ENCODE measurements at places on chromosomes 4 and X.

- no peak for DNase-seq
Measured at GRCh38 chr4:3418029-3418762, 23.6 kb upstream of the HGFAC start.

DNA sequence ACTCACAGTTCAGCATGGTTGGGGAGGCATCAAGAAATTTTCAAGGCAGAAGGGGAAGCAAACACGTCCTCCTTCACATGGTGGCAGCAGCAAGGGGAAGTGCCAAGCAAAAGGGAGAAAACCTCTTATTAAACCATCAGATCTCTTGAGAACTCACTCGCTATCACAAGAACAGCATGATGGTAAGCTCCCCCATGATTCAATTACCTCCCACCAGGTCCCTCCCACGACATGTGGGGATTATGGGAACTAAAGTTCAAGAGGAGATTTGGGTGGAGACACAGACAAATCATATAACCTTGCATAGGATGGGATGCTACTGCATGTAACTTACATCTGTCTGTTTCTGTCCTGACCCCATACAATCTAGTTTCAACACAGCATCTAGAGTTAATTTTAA, 511.8 kb upstream of the ARX start:
- no peak for DNase-seq

DNA sequence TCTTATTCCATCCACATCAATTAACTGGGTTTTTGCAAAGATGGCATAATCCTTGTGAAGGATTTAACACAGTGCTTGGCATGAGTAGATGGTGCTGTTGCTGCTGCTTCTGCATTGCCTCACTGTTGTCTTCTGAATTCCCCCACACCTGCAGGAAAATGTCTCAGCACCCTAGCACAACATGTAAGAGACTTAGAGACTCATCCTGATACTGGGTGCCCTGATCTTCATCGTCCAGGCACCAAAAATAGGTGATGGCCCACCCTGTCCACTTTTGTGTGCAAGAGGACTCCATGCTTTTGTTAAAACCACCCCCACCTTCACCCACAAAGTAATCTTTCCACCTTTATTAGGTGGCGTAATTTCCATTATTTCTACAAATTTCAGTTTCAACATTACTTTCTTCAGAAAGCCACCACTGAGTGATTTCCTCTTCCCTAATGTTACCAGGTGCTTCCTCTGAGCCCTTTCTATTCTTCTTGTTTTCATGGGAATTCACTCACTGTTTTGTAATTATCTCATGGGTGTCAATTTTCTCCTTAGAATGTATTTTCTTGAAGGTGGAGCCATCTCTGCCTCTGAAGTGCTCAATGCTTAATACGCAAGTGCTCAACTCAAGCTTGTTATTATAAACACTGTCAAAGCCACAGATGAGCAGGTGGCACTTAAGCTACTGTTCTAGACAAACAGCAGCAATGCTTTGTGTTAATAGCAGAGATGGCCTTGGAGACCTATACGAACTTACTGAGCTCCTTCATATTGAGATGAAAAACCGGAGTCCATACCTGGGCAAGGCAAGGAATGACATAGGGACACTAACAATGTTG, 89.5 kb downstream of the HS3ST1 start:
- DNase-seq = no peak

- DNase-seq = peak; percentile 8
Measured at GRCh38 chrX:110317061-110317819, 645 bp downstream of the AMMECR1 start.

- no peak for DNase-seq
Measured at GRCh38 chr4:41656572-41657520, 91.7 kb downstream of the PHOX2B start.

- DNase-seq = no peak
Measured at GRCh38 chrX:47583240-47583861, 1.1 kb downstream of the TIMP1 start.

DNA sequence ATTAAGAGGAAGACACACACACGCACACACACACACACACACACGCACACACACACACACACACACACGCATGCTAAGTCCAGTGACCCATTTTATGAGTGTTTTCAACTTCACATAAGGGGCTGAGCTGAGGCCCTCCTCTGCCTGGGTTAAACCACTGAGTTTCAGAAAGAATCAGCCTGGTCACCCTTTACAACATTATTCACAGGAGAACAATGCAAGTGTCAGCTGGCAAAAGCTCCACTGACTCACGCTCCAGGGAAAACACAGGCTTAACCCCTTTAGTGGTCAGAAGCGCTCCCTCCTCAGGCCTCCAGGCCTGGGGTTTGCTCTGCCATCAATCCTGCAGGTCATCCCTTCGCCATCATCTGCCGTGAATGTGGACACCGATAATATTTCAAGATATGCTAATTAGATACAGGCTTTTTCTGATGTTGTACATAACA, 46.9 kb downstream of the ACOX3 start:
- no peak for DNase-seq

DNA sequence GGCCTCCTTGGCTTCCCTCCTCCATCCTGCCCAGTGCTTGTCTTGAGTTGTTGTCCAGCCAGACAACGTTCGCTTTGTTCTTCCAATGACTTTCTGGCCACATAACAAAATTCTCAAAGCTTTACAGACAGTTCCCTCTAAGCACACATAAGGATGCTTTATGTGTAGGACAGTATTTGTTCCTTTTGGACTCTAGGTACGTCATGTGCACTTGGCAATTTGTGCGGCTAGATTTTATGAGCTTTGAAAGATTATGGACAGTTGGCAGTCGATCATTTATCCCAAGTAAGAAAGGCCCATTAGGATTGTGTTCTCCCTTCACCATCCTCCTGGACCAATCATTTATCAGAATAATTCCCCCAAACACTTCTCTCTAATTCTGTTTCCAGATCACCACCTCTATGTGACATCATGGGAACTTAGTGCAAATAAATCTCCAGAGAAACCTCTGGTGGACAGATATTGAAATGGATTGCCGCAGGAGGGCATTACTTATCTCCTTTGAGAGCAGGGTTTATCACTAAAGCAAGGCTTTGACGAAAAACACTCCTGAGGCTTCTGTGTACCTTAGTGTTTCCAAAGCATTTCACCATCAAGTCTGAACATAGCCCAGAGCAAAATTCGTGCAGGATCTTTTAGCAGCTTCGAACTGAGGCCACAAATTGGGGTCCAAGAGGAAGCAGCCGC, 77.4 kb upstream of the BMPR1B start:
- no peak for DNase-seq

- DNase-seq = no peak
Measured at GRCh38 chrX:68675571-68675970, 28.1 kb downstream of the STARD8 start.

GRCh38 chr4:4225915-4226605, 669 bp downstream of the OTOP1 start:
- DNase-seq = no peak

GRCh38 chr4:57554556-57555092, 444.4 kb upstream of the IGFBP7 start:
- no peak for DNase-seq

DNA sequence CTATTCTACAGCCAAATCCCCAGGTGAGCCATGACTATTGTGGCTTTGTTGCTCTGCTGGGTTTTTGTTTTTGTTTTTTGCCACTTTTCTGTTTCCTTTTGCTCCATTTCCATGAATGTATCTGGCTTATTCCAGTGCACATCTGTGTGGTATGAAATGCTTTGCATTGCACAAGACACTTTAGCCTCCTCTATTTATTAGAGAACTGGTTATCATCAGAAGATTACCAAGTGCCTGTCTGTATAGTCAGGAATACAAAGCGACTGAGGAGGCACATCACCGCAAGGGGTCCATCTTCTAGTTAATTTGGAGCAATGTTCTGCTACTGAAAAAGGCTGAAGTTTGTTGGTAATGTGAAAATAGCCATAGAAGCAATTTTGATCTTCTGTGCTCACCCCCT, 120.8 kb downstream of the DCLK2 start:
- no peak for DNase-seq

DNA sequence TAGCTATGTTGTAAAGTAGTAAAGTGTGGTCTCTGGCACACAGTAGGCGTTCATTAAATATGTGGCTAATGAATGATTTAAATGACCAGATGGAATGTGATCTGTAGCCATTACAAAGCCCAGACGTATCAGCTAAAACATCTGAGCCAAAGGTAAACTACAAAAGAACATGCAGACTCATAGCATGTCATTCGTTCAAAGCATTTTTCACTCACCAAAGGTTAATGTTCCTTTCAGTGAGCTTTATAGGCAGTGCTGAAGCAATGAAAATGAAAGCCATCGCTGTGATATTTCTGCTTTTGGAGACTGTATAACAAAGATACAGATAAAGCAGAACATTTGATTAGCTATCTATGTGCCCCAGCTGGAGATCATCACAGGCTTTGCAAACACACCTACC, 50.5 kb downstream of the F9 start:
- no peak for DNase-seq

GRCh38 chr4:154559494-154560418, 3.1 kb upstream of the FGB start:
- DNase-seq = no peak

DNA sequence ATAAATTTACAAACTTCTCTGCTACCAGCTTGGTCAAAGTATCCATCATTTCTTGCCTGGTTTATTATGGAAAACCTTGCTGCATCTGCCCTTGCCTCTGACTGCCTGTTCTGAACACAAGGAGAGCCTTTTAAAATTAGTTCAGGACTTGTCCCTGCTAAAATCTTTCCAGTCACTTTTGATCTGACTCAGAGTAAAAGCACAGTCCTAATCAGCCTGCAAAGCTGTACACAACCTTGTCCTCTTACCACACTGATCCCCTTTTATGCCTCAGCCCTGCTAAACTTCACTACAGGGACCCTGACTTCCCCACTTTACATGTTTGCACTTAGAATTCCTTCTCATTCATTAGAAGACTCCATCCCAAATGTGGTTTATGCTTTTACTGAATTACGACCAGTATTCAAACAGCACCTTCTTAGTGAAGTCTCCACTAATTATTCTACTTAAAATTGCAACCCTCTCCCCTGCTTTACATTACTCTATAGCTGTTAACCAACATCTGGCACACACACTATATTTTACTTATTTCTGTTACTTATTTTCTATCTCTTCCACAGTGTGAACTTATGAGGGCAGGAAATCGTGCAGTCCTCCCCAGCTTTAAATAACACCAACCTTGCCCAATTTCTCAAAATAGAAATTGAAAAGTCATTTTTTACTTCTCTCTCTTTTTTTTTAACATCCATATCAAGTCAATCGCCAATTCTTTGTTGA, 6.3 kb downstream of the GABRA4 start:
- DNase-seq = no peak

DNA sequence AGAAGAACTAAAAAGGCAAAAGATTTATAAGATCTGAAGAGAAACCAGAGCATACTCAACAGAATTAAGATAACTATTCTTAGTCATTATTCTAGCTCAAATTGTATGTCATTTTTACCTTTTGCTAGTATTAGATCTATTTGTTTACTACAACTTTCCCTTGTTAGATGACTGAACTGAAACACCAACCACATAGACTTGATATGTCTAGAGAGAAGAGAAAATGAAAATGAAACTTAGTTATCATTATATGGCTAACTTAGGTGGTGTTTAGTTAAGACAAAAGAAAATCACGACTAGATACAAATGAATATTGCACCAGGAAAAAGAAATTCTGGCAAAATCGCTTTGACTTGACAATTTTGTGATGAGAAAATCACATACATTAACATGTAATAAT, 690.8 kb downstream of the PCDH18 start:
- DNase-seq = no peak

DNA sequence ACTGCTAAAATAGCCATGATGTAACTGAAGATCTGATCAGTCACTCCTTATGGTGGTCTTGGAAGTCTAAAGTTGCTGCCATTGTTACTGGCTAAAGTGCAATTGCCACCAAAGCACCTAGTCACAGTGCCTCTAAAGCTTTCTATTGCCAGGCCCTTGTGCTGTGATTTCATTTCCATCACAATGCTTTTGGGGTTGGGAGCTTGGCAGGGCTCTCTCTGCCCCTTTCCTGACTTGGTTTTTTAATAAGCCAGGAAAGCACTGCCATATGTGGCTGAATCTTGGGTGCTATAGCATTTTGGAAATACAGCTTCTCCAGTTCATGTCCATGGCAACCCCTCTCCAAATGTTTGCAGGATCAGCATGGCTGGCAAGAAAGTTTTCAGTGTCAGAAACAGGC, 1712.4 kb upstream of the TENM3 start:
- no peak for DNase-seq

DNA sequence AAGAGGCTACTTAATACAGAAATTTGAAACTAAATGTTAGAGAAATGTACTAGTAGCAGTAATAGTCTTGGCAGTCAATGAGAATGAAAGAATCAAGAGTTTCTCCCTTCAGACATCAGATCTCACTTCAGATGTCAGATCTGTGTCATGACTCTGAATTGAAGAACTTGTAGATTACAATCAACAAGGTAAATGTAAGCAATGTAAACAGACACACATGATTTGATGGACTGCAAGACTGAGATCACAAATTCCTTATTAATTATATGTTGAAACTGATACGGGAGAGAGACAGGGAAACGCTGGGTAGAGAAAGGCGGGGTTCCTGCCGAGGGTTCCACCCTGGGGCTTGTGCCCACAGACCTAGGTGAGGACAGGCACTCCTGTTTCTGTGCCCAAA, 65.5 kb upstream of the HHIP start:
- DNase-seq = no peak

- no peak for DNase-seq
Measured at GRCh38 chrX:48910926-48911411, 477 bp downstream of the SLC35A2 start.

DNA sequence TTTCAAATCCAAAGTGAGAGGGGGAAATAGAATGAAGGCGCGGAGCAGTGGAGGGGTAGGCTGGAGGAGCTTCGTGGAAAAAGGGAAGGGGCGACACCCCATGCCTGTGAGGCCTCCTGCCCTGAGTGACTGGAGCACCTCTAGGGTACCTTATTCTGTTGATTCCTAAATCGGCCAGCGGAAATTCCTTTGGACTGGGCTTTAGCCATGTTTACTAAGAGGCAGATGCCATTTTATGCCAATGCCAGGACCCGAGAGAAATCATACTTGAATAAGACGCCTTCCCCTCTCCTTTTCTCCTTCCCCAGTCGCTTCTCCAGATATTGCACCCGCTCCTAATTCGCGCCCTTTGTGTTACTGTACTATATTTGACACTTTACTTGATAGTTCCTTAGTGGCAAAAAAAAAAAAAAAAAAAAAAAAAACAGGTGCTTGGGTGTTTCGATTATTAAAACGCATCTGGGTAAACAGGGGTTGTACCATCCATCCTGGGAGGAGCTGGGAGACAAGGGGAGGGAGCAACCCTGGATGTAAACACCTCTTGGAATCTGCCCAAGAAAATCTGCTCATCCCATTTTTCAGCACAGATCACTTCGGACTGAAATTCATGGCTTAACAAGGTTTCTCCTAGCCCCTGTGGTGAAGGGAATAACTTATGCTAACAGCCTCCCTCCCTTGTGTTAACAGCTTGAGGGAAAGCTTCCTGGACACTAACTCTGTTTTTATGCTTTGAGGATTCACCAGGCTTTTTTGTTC, 1.5 kb downstream of the BMP3 start:
- DNase-seq = no peak

- no peak for DNase-seq
Measured at GRCh38 chrX:46611658-46612362, 38.2 kb downstream of the CHST7 start.

GRCh38 chr4:139167774-139168444, 9.1 kb downstream of the ELF2 start:
- DNase-seq = no peak

All from stimulated activated CD4-positive, alpha-beta T cell treated with anti-CD3 and anti-CD28 coated beads, Interleukin-1b, Interleukin-23, amount 100 ng/mL, for 1 hour (primary cell).